ENCODE measurements at places on chromosomes 1 and 21.

DNA sequence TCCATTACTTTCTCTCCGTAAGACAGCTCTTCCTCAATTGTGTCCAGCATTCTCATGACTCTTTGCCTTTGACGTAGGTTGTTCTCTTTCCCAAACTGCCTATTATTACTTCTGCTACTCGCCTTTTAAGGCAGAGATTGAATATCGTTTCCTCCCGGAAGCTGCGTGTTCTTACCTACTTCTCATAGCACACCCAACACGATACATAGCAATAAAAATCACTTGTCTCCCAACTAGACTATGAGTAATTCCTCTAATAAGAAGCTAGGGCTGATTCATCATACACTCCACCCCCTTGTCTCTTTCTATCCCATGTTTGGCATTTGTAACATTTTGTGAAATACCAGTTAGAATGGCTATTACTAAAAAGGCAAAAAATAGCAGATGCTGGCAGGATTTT is 55.8 kb upstream of the SGIP1 start:
- DNase-seq: no peak

DNA sequence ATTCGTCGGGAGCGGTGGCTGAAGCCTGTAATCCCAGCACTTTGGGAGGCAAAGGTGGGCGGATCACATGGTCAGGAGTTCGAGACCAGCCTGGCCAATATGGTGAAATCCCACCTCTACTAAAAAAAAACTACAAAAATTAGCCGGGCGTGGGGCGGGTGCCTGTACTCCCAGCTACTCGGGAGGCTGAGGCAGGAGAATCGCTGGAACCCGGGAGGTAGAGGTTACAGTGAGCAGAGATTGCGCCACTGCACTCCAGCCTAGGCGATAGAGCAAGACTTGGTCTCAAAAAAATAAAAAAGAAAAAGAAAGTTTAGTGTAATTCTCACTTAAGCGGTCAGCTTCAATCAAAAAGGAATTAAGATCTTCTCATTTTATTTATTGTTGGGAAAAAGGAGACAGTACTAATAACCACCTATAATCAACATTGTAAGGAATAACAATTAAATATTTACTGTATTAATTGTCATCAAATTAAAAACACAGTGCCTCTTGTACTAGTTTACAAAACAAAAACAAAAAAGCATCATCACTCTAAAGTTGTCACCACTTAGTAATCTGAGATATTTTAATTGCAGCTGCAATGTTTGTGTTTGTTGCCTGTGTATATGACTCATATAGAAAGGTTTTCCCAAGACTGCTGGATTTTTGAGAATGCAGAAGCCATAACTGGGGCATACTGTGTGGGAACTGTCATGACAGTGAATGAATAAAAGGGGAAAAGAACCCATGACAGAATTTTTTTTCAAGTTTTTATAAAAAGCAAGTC is 3.7 kb downstream of the FBXO42 start:
- no peak for DNase-seq

GRCh38 chr1:71001624-71002023 is 46.0 kb downstream of the PTGER3 start:
- no peak for DNase-seq

GRCh38 chr21:40143822-40144525 is 276.7 kb downstream of the PCP4 start:
- DNase-seq: no peak

DNA sequence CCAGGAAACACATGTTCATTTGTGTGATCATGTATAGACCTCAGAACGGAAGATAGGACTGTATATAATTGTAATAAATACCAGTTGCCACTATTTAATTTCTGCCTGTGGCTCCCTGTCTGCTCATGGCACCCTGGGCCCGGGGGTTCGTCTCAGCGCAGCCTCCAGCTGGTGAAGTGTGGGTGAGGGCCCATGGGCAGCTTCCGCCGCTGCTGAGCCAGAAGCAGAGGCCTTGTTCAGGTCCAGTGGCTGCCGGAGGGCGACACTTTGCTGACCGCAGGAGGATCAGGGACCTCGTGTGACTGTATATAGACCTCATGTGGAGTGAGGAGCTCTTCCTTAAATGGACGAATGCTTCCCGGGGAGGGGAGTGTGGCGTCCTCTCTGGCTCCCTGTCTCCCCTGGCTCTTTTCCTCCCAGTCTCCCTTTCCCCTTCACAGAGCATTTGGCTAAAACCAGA is 155.9 kb downstream of the PEX14 start:
- no peak for DNase-seq

DNA sequence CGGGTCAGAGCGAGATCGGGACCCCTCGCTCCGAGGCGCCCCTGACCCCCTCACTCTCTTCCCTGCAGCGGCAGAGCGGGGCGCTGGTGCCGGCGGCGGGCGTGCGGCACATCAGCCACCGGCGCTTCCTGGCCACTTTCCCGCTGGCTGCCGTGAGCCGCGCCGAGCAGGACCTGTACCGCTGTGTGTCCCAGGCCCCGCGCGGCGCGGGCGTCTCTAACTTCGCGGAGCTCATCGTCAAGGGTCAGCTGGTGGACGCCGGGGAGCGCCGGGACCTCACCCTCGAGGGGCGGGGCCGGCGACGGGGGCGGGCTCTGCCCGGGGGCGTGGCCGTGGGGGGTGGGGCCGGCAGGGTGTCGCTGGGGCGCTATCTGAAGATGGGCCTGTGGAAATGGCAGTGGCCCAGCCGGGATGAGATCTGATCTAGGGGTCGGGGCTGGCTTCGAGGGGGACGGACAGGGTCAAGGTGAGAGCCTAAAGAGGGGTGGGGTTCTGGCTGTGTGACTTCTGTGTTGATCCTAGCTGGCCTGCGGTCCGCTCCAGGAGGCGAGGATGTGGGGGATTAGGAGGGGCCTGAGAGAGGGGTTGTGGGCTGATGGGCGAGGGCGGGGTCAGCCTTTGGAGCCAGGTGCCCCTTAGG is 23.6 kb downstream of the PTPRU start:
- DNase-seq: no peak

- no peak for DNase-seq
Measured at GRCh38 chr1:197838836-197839235, 63.6 kb upstream of the DENND1B start.

GRCh38 chr1:243598433-243598832 is 251.6 kb downstream of the AKT3 start:
- DNase-seq: no peak

- no peak for DNase-seq
Measured at GRCh38 chr1:94590203-94591137, 48.9 kb upstream of the F3 start.

- DNase-seq: peak; percentile 27
Measured at GRCh38 chr1:203649999-203650836, 23.6 kb downstream of the ATP2B4 start.

GRCh38 chr1:54980528-54981241 is at the start of gene TMEM61:
Gene TMEM61 (plus strand): TSS chr1:54980628. CDS start chr1:54981066, 438 bp downstream.
- no peak for DNase-seq

DNA sequence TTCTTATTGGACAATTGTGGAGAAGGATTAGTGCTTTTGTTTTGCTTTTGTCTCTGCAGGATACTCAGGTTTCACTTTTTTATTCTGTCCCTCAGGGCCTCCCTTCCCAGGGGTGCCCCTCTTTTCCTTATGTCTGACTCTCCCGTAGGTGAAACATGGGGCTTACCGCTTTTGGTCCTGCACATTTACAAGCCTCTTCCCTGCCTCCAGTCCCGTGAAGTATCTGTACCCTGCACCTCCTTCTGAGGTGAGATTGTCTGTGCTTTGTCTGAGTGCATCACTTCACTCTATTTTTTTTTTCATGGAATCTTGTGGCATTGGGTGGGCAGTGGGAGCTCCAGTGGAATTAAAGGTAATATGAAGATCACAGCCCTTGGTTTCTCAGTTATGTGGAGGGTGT is 758.1 kb upstream of the TPTE start:
- no peak for DNase-seq

DNA sequence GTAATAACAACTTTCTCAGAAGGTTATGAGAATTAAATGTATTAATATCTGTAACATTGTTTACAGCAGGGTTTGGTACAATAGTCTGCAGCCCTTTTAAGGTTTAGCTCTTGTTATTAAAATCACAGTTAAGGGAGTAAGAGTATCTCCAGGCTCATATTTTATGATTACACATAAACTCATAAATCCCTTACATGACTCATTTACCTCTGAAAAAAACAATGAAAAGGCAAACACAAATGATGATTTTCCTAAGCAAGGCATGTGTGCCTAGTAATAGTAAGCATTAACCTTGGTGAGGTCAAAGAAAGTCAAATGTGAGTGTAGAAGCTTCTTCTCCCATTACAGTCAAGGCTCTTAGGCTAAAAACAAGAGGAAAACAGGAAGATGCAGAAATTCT is 84.5 kb upstream of the ADGRL4 start:
- DNase-seq: no peak

DNA sequence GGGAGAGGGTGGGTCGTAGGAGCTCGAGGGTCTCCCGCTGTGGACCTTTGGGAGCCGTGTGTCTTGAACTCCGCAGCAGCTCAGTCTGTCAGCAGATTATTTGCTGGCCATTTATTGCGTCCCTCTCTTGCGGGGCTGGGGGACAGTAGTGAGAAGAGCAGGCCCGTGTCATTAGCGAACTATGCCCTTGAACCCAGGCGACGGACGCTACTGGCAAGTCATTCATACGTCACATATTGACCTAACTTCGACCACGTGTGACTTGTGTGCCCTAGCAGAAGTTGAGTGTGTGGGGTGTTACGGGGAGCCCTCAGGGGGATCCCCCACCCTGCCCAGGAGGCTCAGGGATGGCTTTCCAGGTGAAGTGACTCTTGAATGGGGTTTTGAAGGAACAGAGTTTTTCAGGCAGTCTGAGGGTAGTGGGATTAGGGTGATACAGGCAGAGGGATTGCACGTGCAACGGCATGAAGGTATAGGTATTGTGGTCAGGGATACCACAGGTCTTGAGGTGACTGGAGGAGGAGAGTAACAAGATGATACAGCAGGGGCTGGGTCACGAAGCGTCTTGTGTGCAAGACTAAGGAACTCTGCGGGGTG is 13.0 kb downstream of the RCC1 start:
- no peak for DNase-seq

DNA sequence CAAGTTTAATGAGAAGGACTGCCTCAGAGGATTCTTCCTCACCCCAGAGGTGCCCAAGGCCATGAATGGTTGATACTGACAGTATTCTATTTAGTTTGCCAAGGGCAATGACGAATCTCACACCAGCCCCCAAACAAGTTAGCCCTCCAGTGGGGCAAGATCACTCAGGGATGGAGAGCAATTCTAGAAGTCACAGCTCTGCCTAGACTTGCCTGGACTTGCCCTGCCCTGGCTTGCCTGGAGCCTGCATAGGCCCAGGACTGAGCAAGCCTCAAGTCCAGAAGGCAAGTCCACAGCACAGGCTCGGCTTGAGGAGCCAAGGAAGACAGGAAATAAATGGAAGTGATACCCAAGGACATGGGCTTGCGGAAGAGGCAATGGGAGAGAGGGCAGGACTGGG is 39.5 kb upstream of the RGS16 start:
- no peak for DNase-seq

DNA sequence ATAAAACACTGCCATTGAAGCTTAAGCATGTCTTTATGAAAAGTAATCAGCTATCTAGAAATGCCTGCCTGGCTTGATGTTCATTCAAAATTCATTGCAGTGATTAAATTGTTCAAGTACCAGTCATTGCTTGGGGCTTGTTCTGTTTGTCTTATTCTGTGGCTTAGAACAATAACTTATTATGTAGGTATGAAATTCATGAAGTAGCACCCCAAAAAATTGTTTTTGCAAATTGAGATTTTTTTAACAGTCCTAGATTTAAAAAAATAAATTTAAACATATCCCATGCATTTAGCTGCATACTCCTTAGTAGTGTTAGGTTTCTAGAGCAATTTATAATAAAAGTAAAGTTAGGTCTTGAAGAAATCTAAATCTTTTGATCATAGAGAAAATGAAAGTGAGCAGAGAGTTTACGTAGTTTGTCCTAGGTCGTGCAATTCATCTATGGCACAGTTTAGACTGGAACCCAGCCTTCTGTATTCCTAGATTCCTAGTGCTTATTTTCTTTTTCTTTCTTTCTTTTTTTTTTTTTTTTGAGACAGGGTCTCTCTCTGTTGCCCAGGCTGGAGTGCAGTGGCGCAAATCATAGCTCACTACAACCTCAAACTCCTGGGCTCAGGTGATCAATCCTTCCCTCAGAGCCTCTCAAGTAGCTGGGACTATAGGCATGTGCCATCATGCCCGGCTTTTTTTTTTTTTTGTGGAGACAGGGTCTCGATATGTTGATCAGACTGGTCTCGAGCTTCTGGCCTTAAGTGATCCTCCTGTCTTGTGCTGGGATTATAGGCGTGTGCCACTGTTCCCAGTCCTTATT is 9.3 kb downstream of the MIER1 start:
- DNase-seq: no peak

DNA sequence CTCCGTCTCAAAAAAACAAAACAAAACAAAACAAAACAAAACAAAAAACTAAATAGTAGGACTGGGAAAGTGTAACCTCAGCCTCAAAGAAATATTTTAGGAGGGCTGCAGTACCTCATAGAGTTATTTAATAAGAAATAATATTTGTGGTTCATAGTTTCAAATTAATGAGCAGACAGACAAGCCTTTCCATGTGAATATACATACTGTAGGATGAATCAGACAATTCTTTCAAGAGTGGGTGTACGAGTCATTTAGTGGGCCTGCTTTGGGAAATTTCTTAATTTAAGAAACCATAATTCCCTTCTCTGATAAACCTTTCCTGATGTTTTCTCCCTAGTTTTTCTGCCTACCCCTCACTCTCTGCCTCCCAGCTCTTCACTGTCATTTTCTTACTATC is 52.5 kb downstream of the CDC14A start:
- no peak for DNase-seq

DNA sequence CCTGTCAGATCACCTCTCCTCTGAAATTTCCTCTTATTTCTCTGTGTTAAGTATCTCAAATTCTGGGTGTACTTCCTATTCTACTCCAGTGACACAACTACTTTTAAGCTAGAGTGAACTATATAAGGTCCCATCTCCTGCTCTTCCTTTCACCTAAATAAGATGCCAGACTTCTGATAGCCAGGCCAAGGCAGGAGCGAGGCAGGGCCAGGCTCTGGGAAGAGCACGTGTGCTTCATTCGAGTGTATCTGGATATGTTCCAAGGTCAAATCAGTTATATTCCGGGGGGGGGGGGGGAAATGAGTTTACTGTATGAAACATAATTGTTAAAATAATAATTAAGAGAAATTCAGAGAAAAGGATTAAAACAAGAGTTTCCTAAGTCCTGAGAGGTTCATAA is 60.1 kb downstream of the LRRC71 start:
- DNase-seq: no peak

GRCh38 chr1:23558872-23559135 is 497 bp downstream of the ID3 start:
- no peak for DNase-seq

Data from NCI-H1417 treated with DMSO at 0.1 percent for 48 hours (cell line).